ENCODE measurements at places on chromosomes 16 and 17.

- no peak for DNase-seq
Observed at GRCh38 chr17:46910179-46910927, 12.6 kb upstream of the GOSR2 start.

- no peak for DNase-seq
Observed at GRCh38 chr17:28657756-28658155, 4.0 kb downstream of the SDF2 start.

DNA sequence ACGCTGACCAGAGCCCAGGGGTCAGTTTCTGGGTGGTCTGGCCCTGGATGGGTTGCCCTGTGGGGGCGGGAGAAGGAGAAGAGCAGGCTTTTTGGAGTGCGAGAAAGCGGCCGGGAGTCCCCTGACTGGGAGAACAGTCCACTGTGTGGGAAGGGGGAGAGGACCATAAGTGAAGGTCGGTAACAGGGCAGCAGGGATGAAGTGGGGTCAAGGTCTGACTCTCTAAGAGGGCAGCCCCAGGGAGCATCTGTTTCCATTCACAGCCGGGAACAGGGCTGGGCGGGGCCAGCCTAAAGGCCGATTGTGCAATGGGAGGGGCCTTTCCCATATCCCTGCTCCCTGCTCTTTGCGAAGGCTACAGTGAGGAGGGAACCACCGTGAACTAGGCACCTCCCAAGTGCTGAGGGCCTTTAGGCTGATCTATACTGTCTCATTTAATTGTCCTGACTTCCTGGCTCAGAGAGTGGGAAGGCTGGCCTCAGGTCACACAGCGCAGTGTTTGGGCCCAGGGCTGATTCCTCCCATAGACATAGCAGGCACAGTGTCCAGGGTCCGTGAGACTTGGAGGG lies 10.4 kb upstream of the WFDC1 start:
- DNase-seq = no peak

DNA sequence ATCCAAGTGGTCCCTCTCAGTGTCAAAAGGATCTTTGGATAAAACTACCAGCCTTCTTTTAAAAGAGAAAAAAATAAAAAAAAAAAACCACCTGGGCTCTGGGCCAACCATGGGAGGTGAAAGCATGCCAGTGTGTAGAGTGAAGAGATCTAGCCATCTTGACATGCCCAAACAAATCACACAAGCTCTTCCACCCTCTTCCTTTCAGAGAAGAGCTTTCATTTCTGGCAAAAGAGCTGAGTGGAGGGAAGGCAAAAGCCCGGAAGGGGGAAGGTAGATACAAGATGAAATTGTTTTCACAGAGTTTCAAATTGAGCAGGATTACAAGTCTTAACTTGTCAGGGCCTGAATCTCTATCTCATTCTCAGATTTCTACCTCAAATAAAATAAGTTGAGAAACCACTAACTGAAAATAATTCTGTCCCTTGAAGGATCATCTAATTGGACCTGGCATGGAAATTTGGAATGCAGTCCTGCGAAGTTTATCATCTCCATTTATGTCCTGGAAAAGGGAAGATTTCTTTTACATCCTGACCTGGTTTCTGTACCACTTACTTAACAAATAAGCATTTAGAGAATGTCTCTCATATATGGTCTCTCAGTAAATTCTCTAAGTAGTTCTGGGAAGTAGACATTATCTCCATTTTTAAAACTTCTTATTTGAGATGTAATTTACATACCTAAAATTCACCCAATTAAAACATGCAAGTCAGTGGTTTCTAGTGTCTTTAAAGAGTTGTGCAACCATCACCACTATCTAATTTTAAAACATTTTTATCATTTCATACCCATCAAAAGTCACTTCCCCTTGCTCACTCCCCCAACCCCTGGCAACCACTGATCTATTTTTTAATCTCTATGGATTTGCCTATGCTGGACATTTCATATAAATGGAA lies 93.7 kb downstream of the TANGO6 start:
- DNase-seq = peak; percentile 52

GRCh38 chr17:46898860-46899259 lies 24.1 kb upstream of the GOSR2 start:
- no peak for DNase-seq

DNA sequence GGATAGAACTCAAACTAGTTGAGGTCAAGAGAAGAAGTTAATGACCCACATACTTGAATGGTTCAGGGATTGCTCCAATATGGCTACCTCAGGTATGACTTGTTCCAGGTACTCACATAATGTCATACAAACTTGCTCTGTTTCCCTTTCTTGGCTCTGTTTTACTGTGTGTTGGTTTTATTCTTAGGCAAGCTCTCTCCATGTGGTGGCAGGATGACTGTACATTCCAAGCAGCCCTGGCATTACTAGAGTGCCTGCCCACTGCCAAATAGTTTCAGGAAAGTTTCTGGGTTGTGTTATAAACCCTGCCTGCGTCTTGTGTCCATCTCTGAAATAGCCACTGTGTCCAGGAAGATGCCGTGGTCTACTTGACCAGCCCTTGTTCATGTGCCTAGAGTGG lies 476.8 kb downstream of the SHISA9 start:
- DNase-seq = no peak

DNA sequence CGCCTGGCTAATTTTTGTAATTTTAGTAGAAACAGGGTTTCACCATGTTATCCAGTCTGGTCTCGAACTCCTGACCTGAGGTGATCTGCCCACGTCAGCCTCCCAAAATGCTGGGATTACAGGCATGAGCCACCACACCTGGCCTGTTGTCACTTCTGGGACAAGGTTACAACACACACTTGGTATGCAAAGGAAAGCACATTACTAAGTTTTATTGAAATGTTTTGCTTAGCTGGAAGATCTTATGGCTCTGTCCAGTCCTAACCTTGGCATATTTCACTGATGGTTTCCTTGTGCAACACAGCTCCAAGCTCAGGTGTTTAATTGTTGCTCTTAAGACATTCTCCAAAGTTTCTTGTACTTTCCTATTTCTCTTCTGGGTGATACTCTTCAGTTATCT lies 94.2 kb downstream of the CNTNAP4 start:
- DNase-seq = no peak

DNA sequence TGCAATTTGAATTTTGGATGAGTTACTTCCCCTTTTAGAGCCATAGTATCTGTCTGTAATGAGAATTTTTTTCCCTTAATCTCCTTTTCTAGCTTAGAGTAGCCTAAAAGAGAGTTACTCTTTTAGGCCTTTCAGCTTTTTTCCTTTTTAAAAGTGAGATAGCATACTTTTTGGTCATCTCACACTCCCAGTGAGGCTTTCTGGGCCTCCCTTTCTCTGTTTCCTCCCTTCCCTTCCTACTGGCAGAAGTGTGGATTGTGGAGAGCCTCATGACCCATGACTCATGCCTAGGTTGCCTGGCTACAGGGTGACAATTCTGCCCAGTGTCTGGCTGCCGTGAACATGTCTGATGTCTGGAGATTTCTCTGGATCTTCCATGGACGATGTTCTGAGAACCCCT lies 15.2 kb downstream of the KRT23 start:
- peak; percentile 42 for DNase-seq

- peak; percentile 87 for DNase-seq
Observed at GRCh38 chr17:80029258-80029974, 6.3 kb downstream of the TBC1D16 start.

DNA sequence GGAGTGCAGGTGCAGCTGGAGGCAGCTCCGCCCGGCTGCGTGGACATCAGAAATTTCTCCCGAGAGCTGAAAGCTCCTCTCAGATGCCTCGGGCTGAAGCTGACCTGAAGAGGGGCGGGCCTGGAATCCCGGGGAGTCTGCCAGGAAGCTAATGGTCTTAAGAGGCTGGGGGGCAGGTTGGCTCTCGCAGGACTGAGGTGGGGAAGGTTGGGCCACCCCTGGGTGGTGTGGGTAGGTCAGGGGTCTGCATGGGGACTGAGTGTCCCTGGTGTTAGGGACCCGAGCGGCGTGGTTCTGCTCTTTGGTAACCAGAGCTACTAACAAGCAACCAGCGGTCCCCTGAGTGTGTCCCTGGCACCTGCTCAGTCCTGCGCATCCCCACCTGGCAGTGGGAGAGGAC lies 3.5 kb downstream of the CHMP6 start:
- DNase-seq = no peak

- no peak for DNase-seq
Observed at GRCh38 chr17:73593249-73593965, 50.8 kb downstream of the SDK2 start.

DNA sequence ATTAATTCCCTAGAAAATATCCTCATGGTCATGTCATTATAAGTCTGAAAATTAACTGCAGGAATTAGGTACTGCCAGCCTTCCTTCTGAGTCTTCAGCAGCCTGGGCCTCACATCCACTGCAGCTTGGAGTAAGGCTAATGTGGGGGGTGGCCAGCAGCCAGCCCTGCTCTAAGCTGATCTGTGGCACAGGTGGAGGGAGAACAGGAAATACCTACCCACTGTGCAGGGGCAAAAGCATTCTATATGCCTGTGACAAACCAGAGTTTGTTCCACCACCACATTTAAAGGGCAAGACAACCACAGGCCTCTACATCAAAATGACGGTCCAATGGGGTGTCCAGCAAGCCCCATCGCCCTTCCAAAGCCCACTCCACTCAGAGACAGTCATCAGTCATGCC lies 9.4 kb downstream of the NPRL3 start:
- DNase-seq = no peak

- no peak for DNase-seq
Observed at GRCh38 chr17:73643852-73644144, 447 bp downstream of the SDK2 start.

DNA sequence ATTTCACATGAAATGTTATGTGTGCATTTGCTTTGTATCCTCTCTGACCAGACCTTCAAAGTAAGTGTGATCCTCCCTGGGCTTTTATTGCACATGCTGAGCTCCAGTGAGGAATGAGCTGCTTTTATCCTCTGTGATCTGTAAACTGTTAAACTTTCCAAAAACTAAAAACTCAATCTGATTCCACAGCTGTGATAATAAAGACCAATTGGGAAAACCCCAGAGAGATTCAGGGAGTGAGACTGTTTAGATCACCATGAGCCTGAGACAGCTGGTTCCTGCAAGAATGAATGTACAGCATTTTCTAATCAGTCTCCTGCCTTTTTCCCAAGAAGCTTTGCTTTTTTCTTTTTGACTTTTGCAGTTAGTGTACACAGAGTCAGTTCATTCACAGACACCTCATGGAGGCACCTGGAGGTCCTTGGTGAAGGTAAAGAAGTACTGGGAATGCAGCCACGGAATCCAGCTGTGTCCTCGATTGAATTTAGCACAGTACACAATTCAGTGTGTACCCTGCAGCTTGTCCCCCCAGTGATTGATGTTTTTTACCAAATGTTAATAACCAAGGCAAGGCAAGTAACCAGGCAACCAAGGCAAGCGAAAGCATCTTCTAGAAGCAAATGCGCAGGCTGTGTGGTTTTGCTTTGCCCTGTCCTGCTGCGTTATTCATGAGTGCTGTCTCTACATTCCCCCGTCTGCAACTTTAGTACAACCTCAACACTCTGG lies 182.6 kb downstream of the LGALS9B start:
- DNase-seq = no peak

DNA sequence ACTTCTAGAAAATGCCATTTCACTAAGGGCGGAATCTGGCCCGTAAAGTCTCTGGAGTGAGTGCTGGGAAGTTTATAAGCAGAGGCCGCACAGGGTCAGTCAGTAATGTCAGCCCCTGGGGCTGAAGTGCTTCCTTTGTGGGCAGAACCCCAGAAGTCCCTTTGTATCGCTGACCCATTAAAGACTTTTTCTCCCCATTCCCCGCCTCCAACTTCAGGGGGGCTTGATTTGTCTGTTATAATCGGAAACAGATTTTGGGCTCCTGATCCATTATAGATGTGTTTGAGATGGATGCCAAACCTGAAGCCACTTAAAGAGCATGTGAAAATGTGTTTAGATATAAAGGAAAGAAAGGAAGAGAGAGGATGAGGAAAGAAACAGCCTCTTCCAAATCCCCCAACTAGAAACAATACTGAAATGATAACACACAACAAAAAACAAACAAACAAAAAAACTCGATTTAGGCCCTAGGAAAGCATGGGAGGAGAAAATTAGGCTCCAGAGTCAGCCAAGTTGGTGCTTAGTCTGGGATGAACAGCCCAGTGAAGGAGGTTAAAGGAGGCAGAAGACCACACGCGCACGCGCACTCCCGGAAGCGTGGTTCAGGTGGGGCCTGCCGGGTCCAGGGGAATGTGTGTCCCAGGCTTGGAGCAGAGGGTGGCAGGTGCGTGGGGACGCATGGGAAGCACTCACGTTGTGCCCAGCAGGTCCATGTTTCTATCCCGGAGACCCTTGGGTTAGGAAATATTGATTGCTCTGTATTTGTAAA lies 27.1 kb downstream of the MSI2 start:
- DNase-seq = no peak

GRCh38 chr16:83717814-83718213 lies 90.0 kb upstream of the HSBP1 start:
- no peak for DNase-seq

All from NB4 (cell line).